ENCODE measurements at places on chromosomes 5 and 9. TPM values are rescaled to one million over a fixed set of nuclear protein-coding genes. Genes with fewer than 3 reads are reported as not detected.

The GAPT gene
- total RNA-seq, result 2.0 TPM

GRCh38 chr5:14347522-14347921 lies 204.4 kb downstream of the TRIO start:
- H3K4me3 ChIP-seq, result no peak overlapping the region
- H3K36me3 ChIP-seq, result no peaks in the 10 kb centered on the region
- no peak for DNase-seq
- H3K27me3 ChIP-seq, result peaks cover 15% of the 10 kb centered on the region
- peaks cover 6% of the 10 kb centered on the region for H3K4me1 ChIP-seq
- no peak overlapping the region for H3K27ac ChIP-seq

GRCh38 chr5:141656396-141656795 lies 5.2 kb upstream of the FCHSD1 start:
- DNase-seq, result no peak
- peaks cover 17% of the 10 kb centered on the region for H3K4me1 ChIP-seq
- H3K27ac ChIP-seq, result no peak overlapping the region
- H3K27me3 ChIP-seq, result peaks cover 11% of the 10 kb centered on the region
- H3K4me3 ChIP-seq, result peak overlapping the region; percentile 55

DNA sequence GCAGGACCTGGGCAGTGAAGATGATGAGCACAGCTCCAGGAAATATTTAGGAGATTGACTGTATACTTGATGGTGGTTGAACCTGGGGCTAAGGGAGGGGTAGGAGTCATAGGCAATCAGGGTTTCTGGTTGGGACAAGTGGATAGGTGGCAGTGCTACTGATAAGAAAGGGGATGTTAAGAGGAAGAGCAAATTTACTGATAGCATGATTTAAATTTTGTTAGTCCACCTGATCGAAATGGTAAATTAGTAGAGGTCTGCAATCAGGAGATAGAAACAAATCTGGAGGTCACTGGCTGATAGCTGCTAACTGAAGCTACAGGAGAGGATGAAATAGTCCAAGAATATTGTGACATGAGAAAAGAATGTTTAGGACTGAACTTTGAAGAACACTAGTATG lies 5.7 kb upstream of the C5orf34 start:
- no peak for DNase-seq
- H3K4me1 ChIP-seq, result peaks cover 3% of the 10 kb centered on the region
- H3K27me3 ChIP-seq, result no peaks in the 10 kb centered on the region
- no peak overlapping the region for H3K27ac ChIP-seq
- H3K36me3 ChIP-seq, result no peaks in the 10 kb centered on the region

DNA sequence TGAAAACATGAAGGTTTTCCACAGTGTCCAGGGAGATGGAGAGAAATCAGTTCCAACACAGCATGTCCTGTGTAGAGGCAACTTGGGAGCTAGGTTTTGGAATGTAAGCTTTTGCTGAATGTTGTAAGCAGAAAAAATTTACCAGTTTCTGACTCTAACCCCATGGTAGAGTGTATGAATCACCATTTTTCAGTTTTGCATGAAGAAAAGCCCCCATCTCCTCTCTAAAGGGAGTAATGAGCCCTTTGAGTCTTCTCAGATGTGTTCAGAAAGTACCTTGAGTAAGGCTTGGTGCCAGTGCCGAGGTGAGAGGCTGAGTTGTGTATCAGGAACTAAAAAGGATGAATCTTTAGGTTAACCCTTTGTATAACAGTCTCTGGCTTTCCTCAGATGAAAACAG lies 96.2 kb downstream of the ADRB2 start:
- H3K36me3 ChIP-seq, result peaks cover 6% of the 10 kb centered on the region
- DNase-seq, result no peak
- peaks cover 2% of the 10 kb centered on the region for H3K4me1 ChIP-seq
- H3K4me3 ChIP-seq, result no peak overlapping the region

DNA sequence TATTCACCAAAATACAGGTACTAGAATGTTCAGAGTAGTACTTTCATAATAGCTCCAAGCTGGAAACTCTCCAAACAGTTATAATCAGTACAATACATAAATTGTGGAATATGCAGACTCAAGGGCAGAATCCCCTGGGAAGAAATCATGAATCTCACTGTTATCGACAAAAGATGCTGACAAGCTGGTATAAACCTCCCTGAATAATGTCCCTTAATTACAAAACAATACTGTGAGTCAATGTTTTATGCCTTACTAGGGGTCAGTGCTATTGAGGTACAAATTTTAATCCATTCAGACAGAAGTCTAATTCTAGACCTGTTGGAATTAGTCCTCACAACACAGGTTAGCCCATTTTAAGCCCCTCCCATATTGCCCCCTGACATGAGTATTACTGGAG lies 532.3 kb downstream of the DTWD2 start:
- no peaks in the 10 kb centered on the region for H3K36me3 ChIP-seq
- no peak overlapping the region for H3K4me3 ChIP-seq
- H3K4me1 ChIP-seq, result no peaks in the 10 kb centered on the region
- no peak for DNase-seq

GRCh38 chr5:159330131-159330800 lies at the start of gene IL12B:
Gene IL12B, minus strand, starts transcription at chr5:159330487. Its CDS starts 3,705 bp downstream, at chr5:159326782.
- peaks cover 13% of the 10 kb centered on the region for H3K4me1 ChIP-seq
- peak within 1 kb of the TSS; percentile 82 for H3K27ac ChIP-seq
- H3K36me3 ChIP-seq, result no peaks in the 10 kb centered on the region
- H3K4me3 ChIP-seq, result peak within 1 kb of the TSS; percentile 81
- DNase-seq, result no peak

- H3K4me1 ChIP-seq, result peaks cover 4% of the 10 kb centered on the region
- DNase-seq, result no peak
- H3K27me3 ChIP-seq, result peaks cover 60% of the 10 kb centered on the region
- H3K27ac ChIP-seq, result no peak overlapping the region
Observed at GRCh38 chr5:178351221-178352034, 118.8 kb upstream of the PHYKPL start.

- no peaks in the 10 kb centered on the region for H3K36me3 ChIP-seq
- no peak for DNase-seq
- no peaks in the 10 kb centered on the region for H3K4me1 ChIP-seq
Observed at GRCh38 chr9:78640728-78641127, 343.8 kb downstream of the PSAT1 start.

DNA sequence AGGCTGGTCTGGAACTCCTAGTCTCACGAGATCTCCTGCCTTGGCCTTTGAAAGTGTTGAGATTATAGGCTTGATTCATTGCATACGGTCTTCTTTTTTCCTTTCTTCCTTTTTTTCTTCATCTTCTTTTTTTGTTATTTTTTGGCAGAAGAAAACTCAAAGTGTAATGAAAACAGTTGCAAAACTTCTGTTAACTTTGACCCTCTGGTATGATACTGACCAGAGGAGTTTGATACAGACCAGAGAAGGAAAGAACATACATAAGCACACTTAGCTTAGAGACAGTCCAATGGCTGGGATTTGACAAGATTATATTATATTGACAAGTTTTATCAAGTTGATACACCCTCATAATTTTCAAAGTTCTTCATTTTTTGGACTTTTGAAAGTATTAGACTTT lies 181.2 kb downstream of the NFIB start:
- H3K4me3 ChIP-seq, result no peak overlapping the region
- no peak overlapping the region for H3K27ac ChIP-seq
- peaks cover 15% of the 10 kb centered on the region for H3K27me3 ChIP-seq

DNA sequence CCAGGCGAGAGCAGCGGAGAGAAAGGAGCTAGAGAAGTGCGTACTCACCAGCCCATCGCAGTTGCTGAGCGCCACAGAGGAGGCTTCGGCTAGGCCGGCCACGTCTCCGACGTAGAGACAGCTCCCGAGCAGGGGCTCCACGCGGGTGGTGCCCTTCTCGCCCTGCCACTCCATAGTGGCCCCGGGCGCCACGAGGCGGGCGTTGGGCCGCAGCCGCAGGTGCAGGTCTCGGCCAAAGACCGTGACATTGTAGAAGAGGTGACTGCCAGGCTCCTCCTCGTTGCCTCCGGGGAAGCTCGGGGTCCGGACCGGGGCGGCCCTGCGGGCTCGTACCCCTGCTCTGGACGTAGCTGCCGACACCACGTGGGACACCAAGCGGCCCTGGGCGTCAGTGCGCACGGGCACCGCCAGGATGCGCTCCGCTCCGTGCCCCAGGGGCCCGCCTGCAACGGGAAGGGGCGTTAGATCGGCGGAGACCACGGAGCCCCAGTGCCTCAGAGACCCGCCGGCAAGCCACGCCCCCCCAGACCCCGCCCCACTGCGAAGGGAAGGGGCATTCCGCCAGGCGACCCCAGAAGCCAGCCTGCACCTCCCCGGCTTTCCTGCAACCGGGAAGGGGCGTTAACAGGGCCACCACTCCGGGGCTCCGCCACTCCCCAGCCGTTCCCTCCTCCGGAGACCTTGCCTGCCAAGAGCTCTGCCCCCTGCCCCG lies 1.4 kb downstream of the ADAMTS2 start:
- peak overlapping the region; percentile 71 for H3K4me3 ChIP-seq
- peaks cover 9% of the 10 kb centered on the region for H3K4me1 ChIP-seq
- H3K27ac ChIP-seq, result no peak overlapping the region
- H3K36me3 ChIP-seq, result peaks cover 4% of the 10 kb centered on the region
- peaks cover 70% of the 10 kb centered on the region for H3K27me3 ChIP-seq
- DNase-seq, result no peak

GRCh38 chr5:133123297-133123696 lies 71.5 kb downstream of the HSPA4 start:
- H3K4me1 ChIP-seq, result peaks cover 9% of the 10 kb centered on the region
- H3K27me3 ChIP-seq, result peaks cover 24% of the 10 kb centered on the region
- no peaks in the 10 kb centered on the region for H3K36me3 ChIP-seq
- H3K4me3 ChIP-seq, result no peak overlapping the region
- H3K27ac ChIP-seq, result no peak overlapping the region
- no peak for DNase-seq

GRCh38 chr5:10744681-10745080 lies 16.4 kb downstream of the DAP start:
- peaks cover 21% of the 10 kb centered on the region for H3K36me3 ChIP-seq
- no peak overlapping the region for H3K4me3 ChIP-seq
- no peaks in the 10 kb centered on the region for H3K27me3 ChIP-seq
- H3K27ac ChIP-seq, result no peak overlapping the region

DNA sequence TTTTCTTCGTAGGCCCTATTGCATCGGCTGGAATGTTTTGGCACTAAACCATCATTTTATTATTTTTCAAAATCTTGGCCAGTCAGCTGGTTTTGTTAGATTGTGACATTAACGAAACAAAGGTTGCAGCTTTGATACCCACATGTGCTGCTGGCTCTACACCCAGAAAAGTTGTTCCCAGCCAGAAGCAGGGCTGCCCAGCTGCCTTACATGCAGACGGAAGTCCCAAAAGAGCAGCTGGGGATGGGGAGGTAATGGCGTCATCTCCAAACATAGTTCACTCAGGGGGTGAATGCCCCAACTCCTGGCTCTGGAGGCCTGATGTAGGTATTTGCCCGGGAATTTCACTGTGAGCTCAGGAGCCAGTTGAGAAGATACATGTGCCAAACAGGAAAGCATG lies 23.3 kb downstream of the TMEM171 start:
- peaks cover 2% of the 10 kb centered on the region for H3K36me3 ChIP-seq
- H3K27me3 ChIP-seq, result peaks cover 60% of the 10 kb centered on the region
- no peaks in the 10 kb centered on the region for H3K4me1 ChIP-seq
- no peak overlapping the region for H3K27ac ChIP-seq
- H3K4me3 ChIP-seq, result no peak overlapping the region

DNA sequence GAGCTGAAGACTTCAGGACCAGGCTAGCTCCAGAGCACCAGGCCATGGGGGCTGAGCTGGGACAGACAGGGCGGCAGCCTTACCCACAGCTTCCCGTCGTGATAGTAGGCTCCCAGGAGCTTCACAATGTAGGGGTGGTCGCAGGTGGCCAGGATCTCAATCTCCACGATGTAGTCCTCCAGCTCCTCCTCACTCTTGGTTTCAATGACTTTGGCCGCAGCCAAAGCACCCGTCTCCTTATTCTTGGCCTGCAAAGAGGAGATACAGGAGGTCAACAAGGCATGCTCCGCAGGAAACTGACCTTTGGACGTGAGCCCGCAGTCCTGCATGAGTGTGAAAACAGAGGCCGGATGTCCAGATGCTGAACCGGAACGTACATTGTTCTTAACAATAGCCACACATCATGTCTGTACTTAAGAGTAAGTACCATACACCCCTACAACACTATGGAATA lies 31.5 kb downstream of the STK10 start:
- peak overlapping the region; percentile 94 for H3K27ac ChIP-seq
- H3K36me3 ChIP-seq, result peaks cover 13% of the 10 kb centered on the region
- DNase-seq, result no peak

The CCNO gene
- not detected for total RNA-seq

- no peaks in the 10 kb centered on the region for H3K27me3 ChIP-seq
- peak overlapping the region; percentile 78 for H3K27ac ChIP-seq
- H3K4me3 ChIP-seq, result no peak overlapping the region
- H3K36me3 ChIP-seq, result no peaks in the 10 kb centered on the region
- H3K4me1 ChIP-seq, result peaks cover 32% of the 10 kb centered on the region
Observed at GRCh38 chr5:62289813-62290212, 16.2 kb upstream of the KIF2A start.

DNA sequence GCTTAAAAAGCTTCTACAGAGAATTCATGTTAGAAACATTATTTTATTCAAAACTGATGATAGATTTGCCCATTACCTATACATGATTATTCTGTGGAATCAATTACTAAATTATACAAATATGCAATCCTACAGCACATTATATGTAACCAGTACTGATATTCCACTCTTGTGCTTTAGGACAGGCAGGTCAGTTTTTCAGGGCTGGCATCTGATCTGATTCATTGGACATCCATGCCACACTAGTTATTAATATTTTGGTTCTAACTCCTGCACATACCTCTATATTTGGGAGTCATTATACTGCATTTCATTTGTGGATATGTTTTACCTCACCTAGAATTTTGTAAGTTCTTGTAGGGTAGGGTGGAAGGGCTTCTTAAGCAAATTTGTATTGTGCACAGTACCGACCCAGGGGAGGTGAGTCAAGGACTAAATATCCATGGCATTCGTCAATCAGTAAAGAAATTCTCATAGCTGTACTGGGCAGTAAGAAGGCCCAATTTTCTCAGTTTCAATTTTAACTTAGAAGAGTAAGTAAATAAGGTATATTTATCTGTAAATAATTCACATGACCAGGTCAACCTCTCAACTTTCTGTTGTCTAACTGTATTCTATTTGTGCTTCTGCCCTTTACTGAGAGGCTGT lies 33.5 kb downstream of the ELOVL7 start:
- H3K27ac ChIP-seq, result no peak overlapping the region
- no peak for DNase-seq
- H3K36me3 ChIP-seq, result no peaks in the 10 kb centered on the region
- H3K4me1 ChIP-seq, result no peaks in the 10 kb centered on the region
- no peak overlapping the region for H3K4me3 ChIP-seq
- H3K27me3 ChIP-seq, result peaks cover 10% of the 10 kb centered on the region

DNA sequence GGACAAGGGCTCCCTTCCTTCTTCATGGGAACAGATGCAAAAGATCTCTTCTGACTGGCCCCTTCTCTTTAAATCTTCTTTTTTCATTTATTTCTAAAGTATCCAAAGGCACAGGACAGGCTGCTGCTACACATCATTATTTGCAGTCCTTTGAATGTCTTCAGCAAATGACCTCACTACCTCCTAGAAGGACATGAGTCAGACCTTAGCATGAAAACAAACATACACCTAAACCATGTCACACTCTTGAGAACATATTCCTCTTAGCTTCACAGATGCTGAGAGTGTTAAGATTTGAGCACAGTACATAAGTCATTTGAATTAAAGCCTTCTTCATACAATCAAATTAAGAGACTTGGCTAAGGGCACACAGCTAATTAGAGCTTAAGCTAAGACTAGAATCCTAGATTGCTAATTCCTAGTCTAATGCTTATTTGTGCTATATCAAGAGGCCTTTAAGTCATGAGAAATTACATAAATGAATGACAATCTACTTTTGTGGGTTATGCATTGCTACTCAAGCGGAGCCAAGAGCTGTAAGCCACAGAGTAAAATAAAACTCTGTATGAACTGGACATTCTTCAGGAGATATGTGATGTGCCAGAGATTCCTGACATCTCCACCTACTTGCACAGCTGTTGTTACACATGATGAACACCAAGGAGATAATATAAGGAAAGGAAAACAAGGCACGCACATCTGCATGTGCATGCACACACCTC lies 109.1 kb upstream of the PTGER4 start:
- no peaks in the 10 kb centered on the region for H3K27me3 ChIP-seq
- no peak for DNase-seq
- H3K36me3 ChIP-seq, result no peaks in the 10 kb centered on the region
- peaks cover 2% of the 10 kb centered on the region for H3K4me1 ChIP-seq
- H3K27ac ChIP-seq, result no peak overlapping the region

Data from T-helper 17 cell (primary cell).